ENCODE measurements at places on chromosomes 16 and 17.

GRCh38 chr17:53722407-53722806 lies 100.3 kb upstream of the KIF2B start:
- no peak for DNase-seq

GRCh38 chr17:29358416-29358815 lies 31.7 kb upstream of the TAOK1 start:
- no peak for DNase-seq

- no peak for DNase-seq
Observed at GRCh38 chr16:56012482-56012811, 137.3 kb upstream of the CES5A start.

- DNase-seq = no peak
Observed at GRCh38 chr17:53633856-53634255, 188.9 kb upstream of the KIF2B start.

- no peak for DNase-seq
Observed at GRCh38 chr17:28864991-28865849, 10.4 kb downstream of the ERAL1 start.

- DNase-seq = no peak
Observed at GRCh38 chr16:7921345-7921744, 588.7 kb downstream of the RBFOX1 start.

DNA sequence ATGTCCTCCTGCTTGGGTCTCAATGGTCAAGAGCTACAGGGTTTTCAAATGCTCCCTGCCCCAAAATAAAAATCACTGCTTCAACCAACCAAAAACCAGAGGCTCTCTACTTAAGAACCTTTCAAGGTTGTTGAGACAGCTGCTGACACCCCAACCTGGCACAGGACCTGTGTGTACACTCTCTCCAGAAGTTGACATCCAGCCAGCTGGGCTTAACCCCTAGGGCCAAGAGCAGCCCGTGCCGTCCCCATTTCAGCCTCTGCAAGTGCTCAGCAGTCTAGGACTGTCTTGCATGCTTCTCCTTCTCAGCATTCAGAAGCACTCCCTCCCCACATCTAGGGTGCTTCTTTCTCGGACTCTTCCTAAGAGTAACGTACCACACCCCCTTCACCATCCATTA lies 59.0 kb upstream of the TRAP1 start:
- no peak for DNase-seq

Measured in activated T-cell treated with anti-CD3 and anti-CD28 coated beads for 1 hour (primary cell).